ENCODE measurements at places on chromosomes 1 and 21.

DNA sequence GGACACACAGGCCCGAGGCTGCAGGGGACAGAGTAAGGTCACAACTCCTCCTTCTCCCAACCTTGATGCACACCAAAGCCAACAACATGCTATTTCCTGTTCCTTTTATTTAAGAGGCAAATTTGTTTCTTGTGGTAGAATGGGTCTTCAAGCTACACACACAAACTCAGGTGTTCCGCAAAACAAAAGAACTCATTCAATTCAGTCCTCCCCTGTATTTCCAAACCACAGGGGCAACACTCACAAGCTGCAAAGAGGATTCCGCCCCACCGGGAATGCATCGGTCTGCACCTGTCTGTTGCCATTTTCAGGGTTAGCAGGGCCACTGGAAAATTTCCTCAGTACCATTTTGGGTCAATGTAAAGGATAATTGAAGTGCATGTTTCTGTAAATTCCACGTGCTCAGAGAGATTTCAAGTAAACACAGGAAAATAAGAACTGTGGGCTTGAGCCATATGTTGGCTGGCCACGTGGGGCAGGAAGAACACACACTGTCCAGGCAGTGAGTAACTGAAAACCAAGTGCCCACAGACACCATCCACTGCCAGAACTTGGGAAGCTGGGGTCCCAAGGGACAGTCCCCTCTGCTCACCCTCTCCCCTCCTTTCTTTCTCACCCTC lies 145.2 kb upstream of the ERG start:
- no peak for DNase-seq

- DNase-seq: no peak
Measured at GRCh38 chr1:85884372-85885035, 176.3 kb upstream of the ZNHIT6 start.

DNA sequence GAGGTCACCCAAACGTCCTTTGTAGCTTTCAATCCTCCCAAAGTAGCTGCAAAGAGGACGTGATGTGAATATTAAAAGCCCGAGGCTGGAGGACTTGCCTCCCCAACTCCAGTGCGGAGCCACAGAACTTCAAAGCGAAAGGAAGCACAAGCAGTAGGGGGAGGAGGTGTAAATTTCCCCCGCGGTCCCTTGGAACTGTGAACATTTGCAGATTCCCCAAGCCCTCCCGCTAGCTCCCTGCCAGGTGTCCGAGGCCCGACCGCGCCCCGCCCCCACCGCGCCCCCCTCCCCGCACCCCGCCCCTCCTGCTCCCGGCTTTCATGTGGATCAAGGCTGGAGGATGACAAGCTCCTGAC lies 41.5 kb upstream of the HAO2 start:
- no peak for DNase-seq

GRCh38 chr1:162649583-162649982 lies 17.3 kb downstream of the DDR2 start:
- no peak for DNase-seq
